ENCODE measurements at places on chromosomes 6 and 20. TPM values are rescaled to one million over a fixed set of nuclear protein-coding genes. Genes with fewer than 3 reads are reported as not detected.
A peak's percentile ranks its signal among the peaks of the same experiment; 100 is the strongest.

Gene BMP7
- total RNA-seq, result 4.8 TPM

GRCh38 chr6:170256641-170257040 lies 34.2 kb downstream of the DLL1 start:
- no peak for DNase-seq

GRCh38 chr6:67629258-67629657 lies 1005.8 kb upstream of the ADGRB3 start:
- no peak for DNase-seq

GRCh38 chr6:53934023-53934422 lies 139.2 kb downstream of the LRRC1 start:
- no peak for DNase-seq

- DNase-seq, result no peak
Measured at GRCh38 chr20:23096986-23097520, 10.9 kb upstream of the CD93 start.

- no peak for DNase-seq
Measured at GRCh38 chr6:90493332-90493731, 93.5 kb downstream of the MAP3K7 start.

Gene LBP
- not detected for total RNA-seq

- peak; percentile 37 for DNase-seq
Measured at GRCh38 chr6:134111062-134111677, 58.7 kb upstream of the SLC2A12 start.

Gene ESR1
- total RNA-seq, result not detected

Gene C6orf52
- total RNA-seq, result not detected

GRCh38 chr20:3380228-3381070 lies 27.0 kb downstream of the DNAAF9 start:
- DNase-seq, result no peak

DNA sequence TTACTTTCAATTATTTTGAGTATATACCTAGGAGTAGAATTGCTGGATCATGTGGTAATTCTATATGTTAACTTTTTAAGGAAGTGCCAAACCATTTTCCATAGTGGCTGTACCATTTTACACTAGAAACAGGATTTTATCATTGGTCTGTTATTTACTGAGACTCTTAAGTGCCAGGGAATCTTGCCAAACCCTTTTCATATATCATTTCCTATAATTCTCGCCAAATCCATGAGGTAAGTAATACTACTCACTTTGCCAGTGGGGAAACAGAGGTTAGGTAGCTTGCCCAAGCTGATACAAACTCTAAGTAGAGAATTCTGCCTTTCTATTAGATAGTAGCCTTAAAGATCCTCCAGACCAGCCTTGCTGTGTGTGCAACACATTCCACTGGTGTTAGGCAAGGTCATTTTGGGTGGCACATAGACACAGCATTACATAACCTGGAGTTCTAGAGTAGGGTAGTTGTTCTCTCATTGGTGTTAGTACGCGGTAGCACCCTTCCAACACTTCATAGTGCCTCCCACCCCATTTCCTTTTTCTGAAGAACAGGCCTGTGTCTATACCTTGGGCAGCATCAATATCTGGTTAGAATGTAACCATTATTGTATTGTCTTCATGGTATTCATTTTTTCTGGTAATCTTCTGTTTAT lies 65.5 kb downstream of the ARID1B start:
- no peak for DNase-seq

GRCh38 chr20:45507011-45507820 lies 8.2 kb downstream of the SPINT3 start:
- DNase-seq, result no peak

GRCh38 chr6:158654960-158655489 lies 5.2 kb downstream of the SYTL3 start:
- no peak for DNase-seq

GRCh38 chr6:138404666-138405337 lies 779 bp downstream of the HEBP2 start:
- no peak for DNase-seq

Gene HLA-DRA
- total RNA-seq, result not detected

Gene EEF1A1
- 16,931 TPM for total RNA-seq

DNA sequence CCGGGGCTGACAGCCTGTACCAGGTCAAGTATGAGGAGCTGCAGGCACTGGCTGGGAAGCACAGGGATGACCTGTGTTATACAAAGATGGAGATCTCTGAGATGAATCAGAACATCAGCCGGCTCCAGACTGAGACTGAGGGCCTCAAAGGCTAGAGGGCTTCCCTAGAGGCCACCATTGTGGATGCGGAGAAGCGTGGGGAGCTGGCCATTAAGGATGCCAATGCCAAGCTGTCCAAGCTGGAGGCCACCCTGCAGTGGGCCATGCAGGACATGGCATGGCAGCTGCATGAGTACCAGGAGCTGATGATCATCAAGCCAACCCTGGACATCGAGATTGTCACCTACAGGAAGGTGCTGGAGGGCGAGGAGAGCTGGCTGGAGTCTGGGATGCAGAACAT lies 46.8 kb downstream of the KIAA0319 start:
- DNase-seq, result no peak

Gene SLC22A16
- total RNA-seq, result not detected

Data from MG63 (cell line).